GM20000 (cell line): ENCODE measurements at places on chromosomes 5 and 9.

GRCh38 chr9:21974722-21975409 lies 19.3 kb downstream of the CDKN2A start:
- peak; percentile 65 for DNase-seq

- DNase-seq: no peak
Measured at GRCh38 chr5:34485768-34486030, 170.4 kb upstream of the RAI14 start.

- no peak for DNase-seq
Measured at GRCh38 chr5:87245451-87245850, 22.2 kb upstream of the RASA1 start.

DNA sequence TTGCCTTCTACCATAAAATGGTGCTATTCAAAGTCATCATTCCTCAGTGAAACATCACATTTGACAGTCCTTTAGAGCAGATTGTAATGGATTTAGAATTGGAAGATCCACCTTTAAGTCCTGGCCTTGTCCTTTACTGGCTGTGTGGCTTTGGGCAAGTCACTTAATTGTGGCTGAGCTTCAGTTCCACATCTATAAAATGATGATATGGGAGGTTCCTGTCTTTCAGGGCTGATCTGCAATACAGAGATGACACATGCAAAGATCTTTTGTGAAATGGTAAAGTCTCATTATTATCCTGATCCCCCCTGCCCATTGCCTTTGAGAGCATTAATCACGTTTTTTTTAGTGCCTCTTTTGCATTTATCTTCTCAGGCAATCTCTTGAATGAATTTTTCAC lies 58.2 kb downstream of the ZFAND5 start:
- DNase-seq: no peak

- DNase-seq: no peak
Measured at GRCh38 chr5:95184924-95185323, 100.0 kb downstream of the MCTP1 start.

GRCh38 chr9:114184071-114184470 lies 28.7 kb downstream of the COL27A1 start:
- no peak for DNase-seq

DNA sequence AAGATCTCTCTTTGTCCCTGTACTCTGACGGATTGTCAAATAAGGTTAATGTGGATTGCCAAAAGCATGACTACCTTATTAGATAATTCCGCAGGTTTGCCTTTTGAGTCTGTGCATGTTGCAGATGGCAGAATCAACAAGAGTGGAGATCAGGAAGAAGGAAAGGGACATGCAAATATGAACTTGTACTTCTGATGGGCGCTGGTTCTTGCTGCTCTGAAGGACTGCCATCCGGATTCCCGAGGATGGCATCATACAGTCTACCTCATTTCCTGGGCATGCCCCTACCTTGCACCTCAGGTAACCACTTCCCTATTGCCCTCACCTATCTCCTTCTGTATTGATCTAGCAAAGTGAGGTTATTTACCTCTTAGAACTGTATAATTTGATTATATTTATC lies 504.2 kb downstream of the ACTL7B start:
- DNase-seq: no peak

- DNase-seq: no peak
Measured at GRCh38 chr5:154331924-154332323, 113.9 kb upstream of the SAP30L start.

DNA sequence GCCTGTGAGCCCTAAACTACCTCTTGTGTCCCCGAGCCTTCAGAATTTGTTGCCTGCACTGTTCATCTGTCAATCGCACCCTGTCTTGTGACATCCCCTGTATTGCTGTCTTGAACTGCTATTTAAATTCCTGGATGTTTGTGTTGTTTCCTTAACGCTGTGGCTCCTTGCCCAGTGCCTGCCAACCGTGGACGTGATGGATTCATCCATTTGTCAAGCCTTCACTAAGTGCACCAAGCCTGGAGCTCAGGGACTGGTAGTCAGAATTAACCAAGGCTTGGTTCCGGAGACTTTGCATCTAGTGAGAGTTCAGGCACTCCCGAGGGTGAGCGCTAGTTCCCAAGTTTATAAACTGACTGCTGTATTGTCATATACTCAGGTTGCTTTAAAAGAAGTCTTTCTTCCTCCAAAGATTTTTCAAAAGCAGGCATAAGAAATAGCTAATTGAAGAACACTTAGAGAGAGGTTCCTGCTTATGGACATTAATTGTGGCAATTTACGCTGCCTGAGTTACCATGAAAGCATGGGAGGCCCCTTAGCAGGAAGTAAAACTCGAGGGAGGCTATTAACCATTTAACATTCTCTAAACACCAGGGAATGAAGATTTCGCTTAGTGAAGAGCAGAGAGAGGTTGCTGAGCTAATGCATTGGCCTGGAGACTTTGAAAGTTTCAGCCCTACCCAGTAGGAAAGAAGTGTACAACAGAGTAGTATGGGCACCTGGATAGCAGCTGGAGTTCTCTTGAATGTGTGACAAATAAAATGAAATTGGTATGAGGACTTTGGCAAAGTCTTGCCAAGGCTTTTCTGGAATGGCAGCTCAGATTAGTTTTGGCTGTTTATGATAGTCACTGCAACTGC lies 29.0 kb downstream of the RGS3 start:
- no peak for DNase-seq
